ENCODE measurements at places on chromosomes 16 and 17.
A peak's percentile ranks its signal among the peaks of the same experiment; 100 is the strongest.

DNA sequence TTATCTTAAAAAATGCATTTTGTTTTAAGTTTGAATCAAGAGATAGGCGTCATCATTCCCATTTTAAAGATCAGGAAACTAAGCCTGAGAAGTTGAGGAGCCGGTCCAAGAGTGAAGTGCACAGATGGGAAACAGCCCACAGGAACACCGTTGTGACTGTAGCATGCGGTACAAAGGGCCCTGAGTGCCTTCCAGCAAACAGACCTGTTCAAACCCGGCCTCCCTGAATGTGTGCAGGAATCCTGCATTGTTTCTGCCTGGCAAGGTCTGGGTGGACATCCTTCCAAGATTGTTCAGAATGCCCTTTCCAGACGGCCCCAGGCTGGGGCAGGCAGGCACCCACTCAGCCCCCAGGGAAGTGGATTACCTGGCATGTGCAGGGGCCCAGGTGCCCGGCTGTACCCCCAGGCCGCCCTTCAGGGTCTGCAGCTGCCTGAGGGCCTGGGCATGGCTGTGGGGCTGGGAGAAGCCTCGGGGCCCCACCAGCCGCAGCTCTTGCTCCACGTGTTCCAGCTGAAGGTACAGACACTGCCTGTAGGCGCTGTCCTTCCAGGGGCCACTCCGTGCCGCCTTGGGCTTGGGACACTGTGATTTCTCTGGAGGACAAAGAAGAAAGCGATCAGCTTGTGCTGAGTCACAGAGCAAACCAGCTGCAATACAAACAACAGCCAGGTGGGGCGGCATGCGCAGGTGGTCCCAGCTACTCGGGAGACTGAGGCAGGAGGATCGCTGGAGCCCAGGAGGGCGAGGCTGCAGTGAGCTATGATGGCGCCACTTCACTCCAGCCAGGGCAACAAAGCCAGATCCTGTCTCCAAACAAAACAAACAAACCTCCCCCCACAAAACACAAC lies 45.0 kb upstream of the GCSH start:
- no peak for DNase-seq

- no peak for DNase-seq
Measured at GRCh38 chr17:57685499-57686132, 59.5 kb downstream of the CCDC182 start.

DNA sequence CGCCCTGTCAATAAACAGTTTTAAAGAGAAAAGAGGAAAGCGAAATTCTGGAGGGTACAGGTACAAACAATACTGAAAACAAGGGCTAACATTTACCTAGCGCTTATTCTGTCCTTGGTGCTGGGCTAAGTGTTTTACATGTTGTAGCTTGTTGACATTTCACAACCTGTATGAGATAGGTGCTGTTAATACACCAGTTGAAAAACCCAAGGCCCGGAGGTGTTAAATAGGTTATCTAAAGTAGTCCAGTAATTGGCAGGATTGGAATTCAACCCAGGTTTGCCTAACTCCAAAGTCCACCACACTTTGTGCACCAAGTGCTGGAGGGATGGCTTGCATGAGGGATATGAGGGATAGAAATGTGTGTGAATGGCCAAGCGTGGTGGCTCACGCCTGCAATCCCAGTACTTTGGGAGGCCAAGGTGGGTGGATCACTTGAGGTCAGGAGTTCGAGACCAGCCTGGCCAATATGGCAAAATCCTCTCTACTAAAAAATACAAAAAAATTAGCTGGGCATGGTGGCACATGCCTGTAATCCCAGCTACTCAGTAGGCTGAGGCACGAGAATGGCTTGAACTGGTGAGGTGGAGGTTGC lies 2.9 kb downstream of the ATP6V0D1 start:
- no peak for DNase-seq

DNA sequence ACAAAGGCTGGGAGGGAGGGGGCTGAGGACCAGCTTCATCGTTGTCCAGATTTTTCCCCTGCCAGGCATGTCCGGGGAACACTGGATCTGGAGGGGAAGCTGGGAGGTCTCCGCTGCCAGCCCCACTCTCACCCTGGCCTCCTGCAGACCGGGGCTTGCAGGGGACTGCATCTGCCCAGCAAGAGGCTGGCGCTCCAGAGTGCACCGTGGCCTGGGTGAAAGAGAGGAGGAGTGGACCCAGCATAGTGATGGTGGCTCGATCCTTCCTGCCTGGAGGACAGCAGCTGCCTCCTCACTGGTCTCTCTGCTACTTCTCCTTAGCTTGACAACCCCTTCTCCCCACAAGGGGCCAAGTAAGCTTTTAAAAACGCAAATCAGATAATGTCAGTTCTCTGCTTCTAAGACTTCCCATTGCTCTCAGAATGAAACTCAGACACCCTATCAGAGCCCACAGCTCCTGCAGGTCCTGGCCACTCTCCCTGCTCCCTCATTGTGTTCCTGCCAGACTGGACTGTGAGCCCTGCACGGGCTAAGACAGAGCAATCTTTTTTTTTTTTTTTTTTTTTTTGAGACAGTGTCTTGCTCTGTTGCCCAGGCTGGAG lies 15.0 kb downstream of the CPNE2 start:
- peak; percentile 59 for DNase-seq

DNA sequence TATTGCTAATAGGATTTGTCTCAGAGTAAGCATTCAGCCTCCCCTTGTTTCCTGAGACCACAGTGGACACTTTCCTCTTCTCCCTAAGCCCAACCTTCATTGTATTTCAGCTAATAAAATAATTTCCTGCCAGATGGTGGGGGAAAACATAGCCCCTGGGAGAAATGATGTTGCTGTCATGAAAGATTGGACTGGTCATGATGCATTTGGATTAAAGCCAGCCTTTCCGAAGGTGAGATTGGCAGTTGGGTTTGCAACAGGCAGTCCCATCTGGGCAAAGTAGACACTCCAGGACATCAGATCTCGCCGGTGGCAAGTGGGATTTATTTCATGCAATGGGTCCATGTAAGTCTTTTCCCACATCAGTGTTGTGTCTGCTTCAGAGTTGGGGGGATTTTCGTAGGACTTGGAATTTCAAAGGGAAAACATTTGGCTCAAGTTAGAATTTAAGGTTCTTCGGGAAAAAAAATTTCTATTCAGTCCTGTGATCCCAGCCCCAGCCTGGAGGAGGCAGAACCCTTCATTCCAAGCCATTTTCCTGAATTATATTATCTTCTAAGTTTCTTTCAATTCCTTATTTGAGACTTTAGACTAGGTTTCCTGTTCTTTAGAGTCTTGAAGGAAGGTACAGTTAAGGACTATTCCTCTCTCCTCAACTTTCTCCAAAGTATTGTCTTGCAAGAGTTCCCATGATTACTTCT lies 391.7 kb downstream of the XYLT1 start:
- peak; percentile 68 for DNase-seq

DNA sequence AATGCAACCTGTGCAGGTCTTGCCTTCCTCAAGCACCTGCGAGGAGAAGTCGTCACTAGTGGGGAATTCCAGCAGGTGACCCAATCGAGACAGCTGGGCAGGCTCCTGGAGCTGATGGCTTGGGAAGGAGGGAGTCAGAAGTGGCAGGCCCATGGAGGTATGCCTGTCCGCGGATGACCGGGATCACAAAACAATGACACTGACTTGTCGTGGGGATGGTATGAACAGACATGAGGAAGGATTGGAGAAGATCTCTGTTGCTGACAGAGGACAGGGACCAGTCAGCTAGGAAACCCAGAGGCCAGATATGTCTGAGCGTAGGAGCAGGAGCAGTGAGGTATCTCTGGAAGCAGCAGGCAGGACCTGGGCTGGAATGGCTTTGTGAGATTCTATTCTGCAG lies 233.3 kb downstream of the SOX9 start:
- no peak for DNase-seq

GRCh38 chr16:13919330-13919682 lies 648 bp upstream of the ERCC4 start:
- peak; percentile 40 for DNase-seq

DNA sequence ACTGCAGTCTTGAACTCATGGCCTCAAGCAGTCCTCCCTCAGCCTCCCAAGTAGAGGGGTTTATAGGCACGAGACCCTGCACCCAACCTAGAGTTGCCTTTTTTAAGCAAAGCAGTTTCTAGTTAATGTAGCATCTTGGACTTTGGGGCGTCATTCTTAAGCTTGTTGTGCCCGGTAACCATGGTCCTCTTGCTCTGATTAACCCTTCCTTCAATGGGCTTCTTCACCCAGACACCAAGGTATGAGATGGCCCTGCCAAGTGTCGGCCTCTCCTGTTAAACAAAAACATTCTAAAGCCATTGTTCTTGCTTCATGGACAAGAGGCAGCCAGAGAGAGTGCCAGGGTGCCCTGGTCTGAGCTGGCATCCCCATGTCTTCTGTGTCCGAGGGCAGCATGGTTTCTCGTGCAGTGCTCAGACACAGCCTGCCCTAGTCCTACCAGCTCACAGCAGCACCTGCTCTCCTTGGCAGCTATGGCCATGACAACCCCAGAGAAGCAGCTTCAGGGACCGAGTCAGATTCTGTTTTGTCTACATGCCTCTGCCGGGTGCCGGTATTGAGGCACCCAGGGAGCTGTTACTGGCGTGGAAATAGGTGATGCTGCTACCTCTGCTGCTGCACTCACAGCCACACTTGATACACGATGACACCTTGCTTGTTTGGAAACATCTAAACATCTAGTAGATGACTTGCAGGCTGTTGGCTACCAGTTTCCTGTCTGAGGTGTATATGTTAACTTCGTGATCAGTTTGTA lies 3.3 kb downstream of the RPL13 start:
- DNase-seq: no peak

DNA sequence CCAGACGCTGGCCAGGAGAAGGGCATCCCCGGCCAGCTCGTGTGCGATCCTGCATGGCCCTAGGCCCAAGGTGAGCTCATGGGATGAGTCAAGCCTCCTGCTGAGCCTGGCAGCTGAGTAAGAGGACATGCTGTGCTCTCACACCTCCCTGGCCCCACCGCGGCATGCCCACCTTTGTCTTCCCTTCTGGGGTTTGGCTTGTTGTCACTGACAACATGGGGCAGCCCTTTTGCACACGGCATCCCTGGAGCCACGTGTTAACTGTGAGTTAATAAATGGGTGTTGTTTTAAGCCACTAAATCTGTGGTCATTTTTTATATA lies 8.9 kb upstream of the TNS4 start:
- DNase-seq: no peak

GRCh38 chr17:647324-648197 lies 67.1 kb downstream of the VPS53 start:
- no peak for DNase-seq

GRCh38 chr17:8076502-8077266 lies 10.8 kb downstream of the ALOX12B start:
- DNase-seq: no peak

DNA sequence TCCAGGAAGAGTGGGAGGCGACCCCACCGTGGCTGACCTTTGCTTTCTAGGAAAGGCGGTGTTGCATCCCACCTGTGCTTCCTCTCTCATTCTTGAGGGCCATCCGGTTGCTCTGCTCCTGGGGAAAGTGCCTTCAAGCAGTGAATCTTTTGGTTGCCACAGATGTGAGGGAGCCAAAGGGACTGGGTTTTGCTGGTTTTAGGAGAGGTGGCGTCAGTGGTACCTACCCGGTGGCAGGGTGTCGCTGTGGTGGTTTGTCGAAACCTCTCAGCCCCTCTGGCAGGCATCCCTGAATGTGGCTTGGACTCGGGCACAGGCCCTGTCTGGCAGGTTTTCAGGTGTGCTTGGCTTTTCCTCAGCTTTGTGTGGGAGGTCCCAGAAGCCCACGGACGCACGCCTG lies 611.5 kb downstream of the KCNJ18 start:
- no peak for DNase-seq

DNA sequence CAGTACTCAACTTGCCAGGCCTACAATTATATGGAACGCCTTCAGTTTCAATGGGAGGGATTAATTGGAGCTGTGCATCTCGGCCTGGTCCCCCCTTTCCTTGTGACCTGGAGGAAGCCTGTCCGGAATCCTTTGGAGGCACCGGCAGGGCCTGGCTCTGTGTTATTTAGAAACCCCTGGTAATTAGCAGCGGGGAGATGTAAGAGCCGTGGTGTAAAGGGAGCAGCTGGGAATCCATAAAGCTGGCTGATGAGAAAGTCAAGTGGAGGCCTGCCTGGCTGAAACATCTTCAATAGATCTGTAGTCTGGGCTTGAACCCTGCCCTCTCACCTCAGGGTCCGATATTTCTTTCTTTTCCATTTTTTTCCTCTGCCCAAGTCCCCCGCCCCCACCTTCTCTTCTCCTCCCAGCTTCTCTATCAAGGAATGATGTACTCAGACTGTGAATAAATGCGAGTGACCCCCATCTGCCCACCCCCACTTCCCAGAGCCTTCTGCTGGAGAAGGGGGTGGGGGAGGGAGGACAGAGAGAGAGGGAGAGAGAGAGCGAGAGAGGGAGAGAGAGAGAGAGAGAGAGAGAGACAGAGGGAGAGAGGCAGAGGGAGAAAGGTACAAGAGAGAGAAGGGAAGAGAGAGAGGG lies 495.5 kb upstream of the ZFHX3 start:
- no peak for DNase-seq

DNA sequence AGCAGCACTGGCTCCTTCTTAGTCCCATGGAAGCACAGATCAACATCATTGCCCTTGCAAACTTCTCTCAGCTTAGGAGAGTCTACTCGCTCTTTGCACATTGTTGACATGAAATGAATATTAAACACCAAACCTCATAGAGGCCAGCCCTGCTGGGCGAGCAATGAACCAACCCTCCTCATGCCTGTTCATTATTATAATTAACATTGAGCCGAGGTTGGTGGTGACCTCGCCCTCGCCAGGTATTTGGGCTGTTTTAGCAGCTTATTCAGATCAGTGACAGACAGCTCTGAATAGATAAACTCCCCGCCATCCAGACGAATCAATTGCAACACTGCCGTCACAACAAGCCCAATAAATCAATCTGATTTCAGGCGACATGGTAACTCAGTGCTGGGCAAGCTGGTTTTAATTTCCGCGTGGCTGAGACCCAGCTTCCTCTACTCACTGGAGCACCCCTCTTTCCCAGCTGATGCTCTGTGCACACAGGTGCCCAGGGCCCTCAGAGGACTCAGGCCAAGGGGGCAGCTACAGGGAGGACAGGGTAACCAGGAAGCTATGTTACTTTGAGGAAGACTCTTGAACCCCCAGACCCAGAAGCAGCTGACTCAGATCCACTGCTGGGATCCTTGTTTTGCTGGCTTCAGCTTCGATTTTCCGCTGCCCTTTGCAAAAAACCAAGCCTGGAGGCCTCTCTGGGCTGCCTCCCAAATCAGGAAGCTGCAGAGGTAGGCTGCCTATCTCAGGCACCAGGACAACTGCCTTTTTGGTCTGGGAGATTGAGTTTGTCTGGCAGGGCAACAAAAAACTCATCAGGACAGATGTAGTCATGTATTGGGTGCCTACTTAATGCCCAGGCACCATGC lies 10.7 kb upstream of the SEZ6 start:
- DNase-seq: no peak

All from SK-N-SH (cell line).